ENCODE measurements at places on chromosomes 3 and 15. TPM values are rescaled to one million over a fixed set of nuclear protein-coding genes. Genes with fewer than 3 reads are reported as not detected.

Gene SNRPN
- total RNA-seq, result 212 TPM

Gene KATNBL1
- total RNA-seq, result 55.1 TPM

Gene TMEM40
- total RNA-seq, result not detected

Gene SOX14
- total RNA-seq, result 19.7 TPM

Gene CYFIP1
- 154 TPM for total RNA-seq

Gene ZNF385D
- total RNA-seq, result 0.41 TPM

Gene SLC28A1
- not detected for total RNA-seq

Gene DNAH12
- 0.85 TPM for total RNA-seq

Gene CYP8B1
- total RNA-seq, result not detected

Gene OIP5
- 2.7 TPM for total RNA-seq

Gene CYP11A1
- 0.82 TPM for total RNA-seq

Gene STAC
- 0.18 TPM for total RNA-seq

Gene GABRB3
- total RNA-seq, result 4.4 TPM

Gene SLC2A2
- total RNA-seq, result not detected

Gene RARB
- total RNA-seq, result not detected

Gene WDR49
- 1.8 TPM for total RNA-seq

Gene GADL1
- not detected for total RNA-seq

Gene ZCWPW2
- total RNA-seq, result 0.80 TPM

Gene IL17RD
- total RNA-seq, result 10.7 TPM

Gene PIGZ
- 3.5 TPM for total RNA-seq

Gene RPL15
- total RNA-seq, result 2,853 TPM

Gene IL17RB
- total RNA-seq, result 0.33 TPM

Gene DNAJA4
- 2.1 TPM for total RNA-seq

Gene IDH3A
- total RNA-seq, result 19.9 TPM

Gene STAB1
- total RNA-seq, result 866 TPM

Gene CCNDBP1
- total RNA-seq, result 31.1 TPM

Gene CEMIP
- total RNA-seq, result not detected

Gene HESX1
- 1.6 TPM for total RNA-seq

Gene FAM227B
- 3.8 TPM for total RNA-seq

Gene GRM7
- 0.18 TPM for total RNA-seq

Gene FAM240A
- not detected for total RNA-seq

Gene SERPINI2
- not detected for total RNA-seq

Gene DPPA2
- 0.64 TPM for total RNA-seq

Measured in endothelial cell (in vitro differentiated cells).